ENCODE measurements at places on chromosomes 5 and 9. TPM values are rescaled to one million over a fixed set of nuclear protein-coding genes. Genes with fewer than 3 reads are reported as not detected.

Gene SYK
- total RNA-seq: not detected

Gene SPATA31A1
- not detected for total RNA-seq

Gene CKS2
- total RNA-seq: 24.0 TPM

Gene C5orf58
- not detected for total RNA-seq

- DNase-seq: no peak
Measured at GRCh38 chr9:16809912-16810610, 60.4 kb downstream of the BNC2 start.

- no peak for DNase-seq
Measured at GRCh38 chr5:180095545-180095944, 24.0 kb upstream of the RNF130 start.

- DNase-seq: no peak
Measured at GRCh38 chr5:14149672-14150274, 6.6 kb downstream of the TRIO start.

DNA sequence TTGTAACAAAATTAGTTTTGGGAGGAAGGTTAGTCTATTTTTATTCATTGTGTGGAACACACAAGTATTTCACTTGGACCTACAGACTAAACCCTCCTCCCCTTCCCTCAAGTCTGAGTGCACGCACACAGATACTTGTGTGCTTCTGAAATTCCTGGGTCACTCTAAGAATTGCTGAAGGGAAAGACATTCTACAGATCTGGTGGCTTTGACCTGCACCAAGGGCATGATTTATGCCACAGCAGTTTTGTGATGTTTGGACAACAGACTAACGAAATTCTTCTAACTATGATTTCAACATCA, 150.5 kb downstream of the ARL15 start:
- no peak for DNase-seq

All from chondrocyte (in vitro differentiated cells).